ENCODE measurements at places on chromosomes 3 and 15.

- DNase-seq = no peak
- no peak overlapping the region for H3K4me3 ChIP-seq
- H3K27me3 ChIP-seq = no peaks in the 10 kb centered on the region
- peaks cover 8% of the 10 kb centered on the region for H3K36me3 ChIP-seq
- H3K4me1 ChIP-seq = no peaks in the 10 kb centered on the region
Observed at GRCh38 chr15:98935736-98936135, 71.9 kb downstream of the PGPEP1L start.

- H3K27me3 ChIP-seq = no peaks in the 10 kb centered on the region
- H3K4me1 ChIP-seq = no peaks in the 10 kb centered on the region
- no peaks in the 10 kb centered on the region for H3K36me3 ChIP-seq
- DNase-seq = no peak
- H3K27ac ChIP-seq = no peak overlapping the region
Observed at GRCh38 chr15:33048255-33048654, 146.3 kb downstream of the FMN1 start.

- no peaks in the 10 kb centered on the region for H3K36me3 ChIP-seq
- no peaks in the 10 kb centered on the region for H3K27me3 ChIP-seq
- H3K4me1 ChIP-seq = no peaks in the 10 kb centered on the region
- no peak for DNase-seq
- no peak overlapping the region for H3K27ac ChIP-seq
- no peak overlapping the region for H3K4me3 ChIP-seq
Observed at GRCh38 chr3:101703169-101703568, 16.7 kb upstream of the RPL24 start.

GRCh38 chr3:187401856-187402255 is 33.7 kb downstream of the RTP4 start:
- H3K27ac ChIP-seq = no peak overlapping the region
- no peak for DNase-seq

DNA sequence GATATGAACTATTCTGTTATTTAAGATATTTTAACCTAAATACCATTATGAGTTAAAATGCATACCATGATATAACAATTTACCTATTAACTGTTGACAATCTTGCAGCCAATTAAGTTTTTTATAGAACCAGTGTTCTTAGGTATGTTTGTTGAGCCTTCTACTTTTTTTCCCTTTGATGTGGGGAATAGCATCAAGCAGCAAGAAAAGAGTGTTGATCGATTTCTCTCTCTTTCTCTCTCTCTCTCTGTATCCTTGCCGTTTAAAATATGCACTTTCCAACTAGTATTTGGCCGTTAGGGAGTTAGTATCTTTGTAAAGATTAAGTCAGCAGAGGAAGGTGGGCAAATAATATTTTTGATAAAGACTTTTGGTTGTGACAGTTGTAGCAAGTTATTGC is 5.9 kb downstream of the CHD2 start:
- peak overlapping the region; percentile 73 for H3K4me3 ChIP-seq
- no peaks in the 10 kb centered on the region for H3K36me3 ChIP-seq
- peaks cover 36% of the 10 kb centered on the region for H3K4me1 ChIP-seq
- DNase-seq = no peak

- H3K4me3 ChIP-seq = no peak overlapping the region
- no peaks in the 10 kb centered on the region for H3K27me3 ChIP-seq
- H3K36me3 ChIP-seq = peaks cover 53% of the 10 kb centered on the region
- H3K4me1 ChIP-seq = no peaks in the 10 kb centered on the region
- no peak for DNase-seq
Observed at GRCh38 chr15:80755885-80756284, 23.3 kb upstream of the CEMIP start.
